Liver (tissue), 10 donors: ENCODE measurements at places on chromosomes 11 and 22. TPM values are rescaled to one million over a fixed set of nuclear protein-coding genes. Genes with fewer than 3 reads are reported as not detected.

DNA sequence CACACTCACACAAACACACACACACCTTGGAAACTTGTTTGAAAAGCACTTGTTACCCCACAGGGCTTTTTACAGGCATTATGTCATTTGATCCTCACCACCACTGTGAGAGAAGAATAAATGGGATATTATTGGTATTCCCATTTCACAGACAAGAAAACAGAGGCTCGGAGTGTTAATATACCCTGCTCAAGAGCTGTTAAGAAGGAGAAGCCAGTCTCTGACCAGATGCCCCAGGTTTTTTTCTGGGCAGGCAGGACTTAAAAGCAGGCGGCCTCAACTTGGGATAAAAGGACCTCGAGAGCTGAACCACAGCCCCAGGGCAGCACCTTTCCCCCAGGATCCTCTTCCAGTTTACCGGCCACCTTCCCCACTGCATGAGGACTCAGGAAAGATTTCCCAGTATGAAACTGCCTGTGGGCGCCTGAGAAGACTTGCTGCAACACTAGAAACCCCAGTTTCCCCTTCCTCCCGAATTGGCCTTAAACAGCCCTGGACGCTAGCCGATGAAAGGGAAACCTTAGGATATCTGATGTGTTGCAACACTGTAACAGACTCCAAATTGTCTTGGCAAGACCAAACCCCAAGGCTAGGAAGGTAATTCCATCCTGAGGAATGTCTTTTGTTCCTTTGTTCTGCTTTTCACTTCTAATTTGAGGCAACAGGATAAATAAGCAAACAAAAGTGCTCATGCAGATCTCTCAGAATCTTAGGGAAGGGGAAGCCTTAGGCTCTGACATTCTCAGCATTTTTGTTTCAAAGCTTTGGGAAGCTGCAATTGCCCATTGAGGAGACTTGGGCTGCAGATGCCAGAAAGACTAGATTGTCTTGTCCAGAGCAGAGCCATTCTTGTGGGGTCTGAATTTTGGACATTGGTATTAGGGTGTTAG is 173.5 kb downstream of the TRIM29 start:
- DNase-seq: no peak
- H3K36me3 ChIP-seq: no peaks in the 10 kb centered on the region
- no peaks in the 10 kb centered on the region for H3K27me3 ChIP-seq
- no peak overlapping the region for H3K27ac ChIP-seq
- H3K4me3 ChIP-seq: no peak overlapping the region
- H3K4me1 ChIP-seq: no peaks in the 10 kb centered on the region

- no peaks in the 10 kb centered on the region for H3K4me1 ChIP-seq
- no peaks in the 10 kb centered on the region for H3K27me3 ChIP-seq
- no peak for DNase-seq
Measured at GRCh38 chr22:48786679-48786996, 1041.0 kb downstream of the BRD1 start.

- no peaks in the 10 kb centered on the region for H3K4me1 ChIP-seq
- no peaks in the 10 kb centered on the region for H3K27me3 ChIP-seq
- H3K36me3 ChIP-seq: no peaks in the 10 kb centered on the region
- peak overlapping the region; percentile 28 for H3K27ac ChIP-seq
- DNase-seq: no peak
Measured at GRCh38 chr11:73783483-73784020, 4.1 kb upstream of the MRPL48 start.

- no peak overlapping the region for H3K4me3 ChIP-seq
- H3K36me3 ChIP-seq: peaks cover 17% of the 10 kb centered on the region
- H3K27ac ChIP-seq: no peak overlapping the region
- DNase-seq: no peak
Measured at GRCh38 chr11:66853242-66854229, 3.3 kb upstream of the LRFN4 start.

DNA sequence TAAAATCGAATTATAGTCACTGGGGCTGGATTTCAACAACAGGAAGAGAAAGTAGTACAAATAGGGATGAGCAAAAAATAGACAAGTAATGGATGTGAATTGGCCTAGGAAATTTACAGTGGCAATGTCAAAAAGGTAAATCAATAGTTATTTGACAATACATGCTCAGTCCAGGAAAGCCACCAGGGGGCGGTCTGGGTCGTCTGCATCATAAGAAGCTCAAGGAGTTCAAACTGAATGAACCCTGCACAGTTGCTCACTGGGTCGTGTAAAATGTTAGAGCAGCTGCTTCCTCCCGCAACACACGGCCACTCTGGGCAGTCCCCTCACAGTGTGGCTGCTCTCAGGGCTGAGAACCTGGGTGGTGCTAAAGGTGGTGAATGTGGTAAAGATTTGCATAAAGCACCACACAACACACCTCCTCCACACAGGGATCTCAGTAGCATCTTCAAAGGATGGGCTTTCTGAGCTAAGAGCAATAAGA is 85.9 kb downstream of the ZNF280B start:
- no peaks in the 10 kb centered on the region for H3K27me3 ChIP-seq
- peak; percentile 75 for DNase-seq
- no peak overlapping the region for H3K27ac ChIP-seq
- H3K4me3 ChIP-seq: no peak overlapping the region
- H3K36me3 ChIP-seq: no peaks in the 10 kb centered on the region

The DDTL gene
- polyA plus RNA-seq: 18.7 TPM
